Muscle of arm (tissue), 14 donors: ENCODE measurements at places on chromosomes 4 and X. TPM values are rescaled to one million over a fixed set of nuclear protein-coding genes. Genes with fewer than 3 reads are reported as not detected.

The EXOC1L gene
- polyA plus RNA-seq: not detected

The APLN gene
- polyA plus RNA-seq: 10.7 TPM

The RNF150 gene
- 30.5 TPM for polyA plus RNA-seq

The TMEM35A gene
- 4.0 TPM for polyA plus RNA-seq

The EDA2R gene
- polyA plus RNA-seq: 8.2 TPM
